Kidney capillary endothelial cell (primary cell): ENCODE measurements at places on chromosomes 2 and 18.

GRCh38 chr2:197086500-197086899 is 160.0 kb upstream of the PGAP1 start:
- no peak for DNase-seq

- DNase-seq: no peak
Measured at GRCh38 chr2:215527736-215528135, 91.9 kb upstream of the FN1 start.

GRCh38 chr2:205657579-205657978 is 24.7 kb upstream of the NRP2 start:
- DNase-seq: no peak

DNA sequence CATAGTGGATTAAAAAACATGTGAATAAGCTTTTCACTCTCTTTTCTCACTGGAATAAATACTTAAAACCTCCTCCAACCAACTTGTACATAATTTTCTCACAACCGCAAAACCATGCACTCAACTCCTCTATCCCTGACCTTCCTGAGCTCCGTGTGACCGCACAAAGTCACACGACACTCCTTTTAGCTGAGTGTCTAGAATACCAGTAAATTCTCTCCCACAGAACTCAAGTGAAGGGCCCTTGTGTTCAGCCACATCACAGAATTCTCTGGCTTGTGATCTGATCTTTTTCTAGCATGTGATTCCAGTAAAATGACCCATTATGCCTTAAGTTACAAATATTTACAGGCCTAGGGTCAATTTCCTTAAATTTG is 91.2 kb upstream of the ARL4C start:
- DNase-seq: no peak

- peak; percentile 74 for DNase-seq
Measured at GRCh38 chr18:13260197-13260934, 41.8 kb downstream of the LDLRAD4 start.

DNA sequence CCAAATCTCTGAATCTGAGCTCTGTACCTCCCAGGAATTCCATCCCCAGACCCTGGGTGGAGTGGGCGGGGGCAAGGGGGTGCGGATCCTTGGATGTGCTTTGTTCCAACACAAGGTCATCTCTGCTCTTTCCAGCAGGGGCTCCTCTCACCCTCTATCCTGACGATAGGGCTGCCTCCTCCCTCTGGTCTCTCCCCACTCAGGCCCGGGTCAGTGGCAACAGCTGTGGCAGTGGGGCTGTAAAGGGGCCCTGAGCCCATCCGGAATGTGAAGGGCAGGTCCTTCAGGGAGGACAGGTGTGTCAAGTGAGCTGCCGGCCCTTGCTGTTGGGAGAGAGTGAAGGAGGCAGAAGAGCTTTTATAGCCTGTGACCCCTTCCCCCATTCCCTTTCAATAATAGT is 167.8 kb downstream of the CELF4 start:
- no peak for DNase-seq

DNA sequence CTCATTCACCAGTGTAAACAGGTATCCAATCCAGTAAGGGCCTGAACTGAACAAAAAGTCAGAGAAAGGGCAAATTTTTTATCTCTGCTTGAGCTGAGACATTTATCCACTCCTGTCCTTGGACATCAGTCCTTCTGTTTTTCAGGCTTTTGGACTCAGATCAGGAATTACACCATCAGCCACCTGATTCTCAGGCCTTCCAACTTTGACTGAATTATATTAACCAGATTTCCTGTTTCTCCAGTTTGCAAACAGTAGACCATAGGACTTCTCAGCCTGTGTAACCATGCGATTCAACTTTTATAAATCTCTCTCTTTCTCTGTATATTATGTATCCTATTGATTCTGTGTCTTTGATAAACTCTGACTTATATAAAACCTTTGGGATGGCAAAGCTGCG is 289.3 kb upstream of the CDH2 start:
- no peak for DNase-seq

- DNase-seq: no peak
Measured at GRCh38 chr2:5661362-5661761, 30.8 kb upstream of the SOX11 start.

GRCh38 chr2:225479386-225479785 is 79.9 kb downstream of the NYAP2 start:
- no peak for DNase-seq

DNA sequence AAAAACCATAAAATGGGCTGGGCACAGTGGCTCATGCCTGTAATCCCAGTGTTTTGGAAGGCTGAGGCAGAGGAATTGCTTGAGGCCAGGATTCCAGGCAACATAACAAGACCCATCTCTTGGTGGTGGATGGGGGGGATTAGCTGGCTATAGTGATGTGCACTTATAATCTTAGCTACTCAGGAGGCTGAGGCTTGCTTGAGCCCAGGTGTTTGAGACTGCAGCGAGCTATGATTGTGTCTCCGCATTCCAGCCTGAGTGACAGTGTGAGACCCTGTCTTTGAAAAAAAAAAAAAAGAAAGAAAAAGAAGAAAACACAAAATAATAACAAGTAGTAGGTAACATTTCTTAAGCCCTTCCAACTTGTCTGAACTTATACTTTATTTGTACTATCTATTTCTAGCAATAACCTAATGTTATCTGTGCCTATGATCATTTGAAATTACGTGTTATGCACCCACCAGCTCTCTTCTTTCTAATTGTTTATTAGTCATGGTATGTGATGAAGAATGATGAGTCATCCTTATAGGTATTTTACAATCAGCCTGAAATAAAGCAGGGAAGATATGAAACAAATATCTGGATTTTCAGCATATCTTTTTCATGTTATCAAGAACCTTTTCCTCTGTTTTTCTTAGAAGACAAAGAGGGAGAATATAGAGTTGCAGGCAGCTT is 129.3 kb upstream of the UNC80 start:
- DNase-seq: peak; percentile 41

DNA sequence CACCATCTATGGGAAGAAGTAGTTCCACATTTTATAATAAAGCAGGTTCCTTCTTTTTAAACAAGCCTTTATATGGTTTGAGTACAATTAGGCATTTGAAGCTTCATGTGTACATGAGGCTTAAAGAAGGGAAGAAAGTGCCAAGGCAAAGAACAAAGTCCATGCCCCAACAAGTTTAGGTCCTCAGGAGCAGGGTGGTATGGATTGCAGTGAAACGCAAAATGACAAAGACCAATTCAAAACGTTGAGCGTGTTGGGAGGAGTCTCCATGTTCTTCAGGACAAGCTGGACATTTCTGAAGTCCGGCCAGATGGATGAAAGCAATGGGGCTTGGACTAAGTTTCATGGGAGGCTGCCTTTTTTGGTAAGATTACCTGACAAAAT is 78.8 kb upstream of the FZD5 start:
- DNase-seq: no peak

DNA sequence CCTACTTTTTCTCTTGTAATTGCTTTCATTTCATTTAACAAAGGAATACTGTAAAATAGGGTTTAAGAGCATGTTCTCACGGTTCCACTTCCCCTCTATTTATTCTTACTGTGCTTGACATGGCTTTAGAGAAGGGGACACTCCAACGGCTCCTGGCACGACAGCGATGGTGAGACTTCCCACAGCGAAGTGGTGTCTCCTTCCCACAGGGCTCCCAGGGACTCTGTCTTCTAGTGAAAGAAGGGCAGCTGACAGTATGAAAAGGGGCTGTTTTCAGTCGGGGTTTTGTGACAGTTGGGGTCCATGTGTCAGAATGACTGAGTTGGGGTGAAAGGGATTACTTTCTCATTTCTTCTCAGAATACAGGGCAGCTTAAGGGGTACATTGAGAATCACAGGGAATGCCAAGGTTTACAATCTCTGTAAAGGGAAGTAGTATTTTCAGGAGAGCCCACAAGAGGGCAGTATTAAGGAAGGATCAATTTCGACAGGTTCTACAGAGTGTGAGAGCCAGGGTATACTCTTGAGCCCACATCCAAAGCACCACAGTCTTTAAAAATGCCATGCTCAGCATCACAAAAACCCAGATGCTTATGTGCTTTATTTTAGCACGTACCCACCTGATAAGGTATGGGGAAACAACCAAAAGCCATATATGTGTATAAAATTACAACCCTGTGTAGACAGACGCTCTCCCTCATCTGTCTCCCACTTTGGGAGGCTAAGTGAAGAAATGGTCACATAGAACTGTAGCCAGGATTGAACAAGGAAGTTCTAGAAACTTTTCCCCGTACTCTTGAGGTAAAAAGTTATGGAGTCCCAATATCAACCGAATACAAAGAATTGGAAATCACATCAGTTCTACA is 31.3 kb upstream of the RAPGEF4 start:
- peak; percentile 42 for DNase-seq

DNA sequence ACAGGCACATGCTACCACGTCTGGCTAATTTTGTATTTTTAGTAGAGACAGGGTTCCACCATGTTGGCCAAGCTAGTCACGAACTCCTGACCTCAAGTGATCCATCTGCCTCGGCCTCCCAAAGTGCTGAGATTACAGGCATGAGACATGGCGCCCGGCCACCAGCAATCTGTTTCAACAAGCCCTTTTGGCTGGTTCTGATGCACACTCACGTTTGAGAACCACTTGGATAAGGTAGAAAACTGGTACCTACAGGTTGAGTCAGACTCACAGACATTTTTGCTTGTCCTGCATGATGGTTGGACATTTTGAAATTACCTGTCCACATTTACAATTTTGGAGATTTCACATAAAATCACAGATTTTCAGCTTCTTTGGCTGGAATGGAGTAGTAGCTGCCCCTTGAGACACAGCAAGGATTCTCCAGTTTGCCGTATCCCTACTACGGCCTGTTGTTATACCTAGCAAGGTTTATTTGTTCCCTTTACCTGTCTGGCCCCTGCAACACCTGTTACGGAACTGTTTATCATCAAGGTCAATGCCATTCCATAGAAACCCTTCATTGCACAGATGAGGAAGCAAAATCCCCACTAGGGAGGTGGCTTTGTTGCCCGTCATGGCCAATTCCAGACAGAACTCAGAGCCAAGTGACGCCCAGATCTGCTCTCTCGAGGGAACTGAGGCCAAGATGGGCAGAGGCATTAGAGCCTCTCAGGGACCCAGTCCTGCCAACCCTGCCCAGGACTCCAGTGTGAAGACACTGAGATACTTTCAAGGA is 31.4 kb upstream of the IGFBP2 start:
- DNase-seq: no peak

DNA sequence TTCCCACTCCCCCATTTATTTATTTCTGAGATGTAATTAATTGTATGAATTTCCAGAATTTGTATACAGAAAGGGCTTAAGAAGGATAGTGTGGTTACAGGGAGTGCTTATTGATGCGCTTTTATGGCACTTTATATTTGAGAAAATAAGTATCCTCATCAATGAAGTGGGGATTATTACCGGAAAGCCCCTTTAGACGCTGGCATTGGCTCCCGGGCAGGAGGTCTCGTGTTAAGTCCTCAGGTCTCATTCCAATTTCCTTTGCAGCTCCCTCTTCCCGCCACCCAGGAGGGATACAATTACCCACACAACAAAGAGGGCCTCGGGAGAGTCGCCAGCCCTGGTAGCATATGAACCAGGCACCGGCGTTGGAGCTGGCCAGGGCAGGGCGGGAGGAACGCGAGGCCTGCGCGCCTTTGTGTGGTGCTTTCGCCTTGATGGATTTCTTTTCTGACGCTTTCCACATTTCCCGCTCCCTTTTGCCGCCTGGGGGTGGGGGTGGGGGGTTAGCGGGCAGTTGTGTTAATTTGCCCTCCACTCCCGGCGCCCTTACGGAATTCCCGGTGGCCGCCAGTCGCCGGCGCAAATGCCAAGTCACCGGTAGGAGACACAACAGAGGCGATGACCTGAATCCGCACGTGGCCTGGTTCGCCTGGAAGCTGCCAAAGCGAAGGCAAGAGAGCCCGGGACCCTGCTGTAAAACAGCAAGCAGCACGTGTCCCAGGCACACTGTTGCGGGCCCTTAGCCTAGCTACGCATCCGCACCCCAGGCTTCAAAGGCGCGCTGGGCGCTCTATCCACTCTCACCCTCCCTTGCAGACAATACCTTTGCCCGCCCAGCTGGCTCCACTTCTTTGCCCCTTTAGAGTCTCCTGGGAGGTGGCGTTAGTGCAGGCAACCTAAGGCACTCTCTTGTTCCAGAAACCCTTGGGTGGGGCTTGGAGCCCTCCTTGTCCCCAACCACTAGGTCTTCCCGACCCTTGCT is 3.3 kb downstream of the GAD1 start:
- DNase-seq: no peak

- DNase-seq: no peak
Measured at GRCh38 chr2:12948961-12949353, 232.2 kb downstream of the TRIB2 start.

DNA sequence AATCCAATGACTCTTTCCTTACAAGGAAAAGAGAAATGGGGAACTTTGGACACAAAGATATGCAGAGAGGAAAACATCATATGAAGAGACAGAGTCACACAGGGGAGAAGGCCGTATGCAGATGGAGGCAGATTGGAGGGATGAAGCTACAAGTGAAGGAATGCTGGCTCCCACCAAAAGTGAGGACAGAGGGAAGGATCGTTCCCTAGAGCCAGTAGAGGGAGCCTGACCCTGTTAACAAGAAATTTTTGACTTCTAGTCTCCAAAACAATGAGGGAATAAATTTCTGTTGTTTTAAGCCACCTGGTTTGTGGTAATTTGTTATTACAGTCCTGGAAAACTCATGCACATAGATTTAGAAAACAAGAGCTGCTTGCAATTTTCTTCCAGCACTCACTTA is 169.3 kb downstream of the PMAIP1 start:
- no peak for DNase-seq

DNA sequence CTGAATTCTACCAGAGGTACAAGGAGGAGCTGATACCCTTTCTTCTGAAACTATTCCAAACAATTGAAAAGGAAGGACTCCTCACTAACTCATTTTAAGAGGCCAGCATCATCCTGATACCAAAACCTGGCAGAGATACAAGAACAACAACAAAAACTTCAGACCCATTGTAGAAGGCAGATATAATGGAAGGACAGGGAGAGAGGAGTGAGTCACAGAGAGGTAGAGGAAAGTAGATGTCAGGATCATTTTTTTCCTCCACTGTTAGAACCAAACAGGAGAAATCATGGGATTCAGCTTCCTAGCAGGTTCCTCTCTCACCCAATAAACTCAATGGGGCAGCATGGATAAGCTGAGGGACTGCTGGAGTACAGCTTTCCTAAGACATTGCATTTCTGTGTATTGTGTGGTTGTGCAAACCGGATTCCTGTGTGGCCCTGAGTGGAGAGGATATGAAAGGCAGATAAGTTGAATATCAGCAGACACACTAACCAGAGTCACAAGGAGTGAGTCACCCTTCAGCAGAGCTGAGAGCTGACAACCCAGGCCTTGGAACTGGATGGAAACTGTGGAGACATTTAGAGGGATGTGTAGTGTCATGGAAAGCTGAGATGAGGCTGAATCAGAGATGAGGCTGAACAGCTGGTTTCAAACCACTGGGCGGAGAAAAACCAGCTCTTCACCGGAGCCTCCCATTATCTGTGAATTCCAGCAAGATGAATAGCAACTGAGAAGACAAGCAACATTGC is 60.9 kb upstream of the MMADHC start:
- peak; percentile 81 for DNase-seq

GRCh38 chr2:73700661-73701447 is 36.3 kb downstream of the TPRKB start:
- DNase-seq: no peak

DNA sequence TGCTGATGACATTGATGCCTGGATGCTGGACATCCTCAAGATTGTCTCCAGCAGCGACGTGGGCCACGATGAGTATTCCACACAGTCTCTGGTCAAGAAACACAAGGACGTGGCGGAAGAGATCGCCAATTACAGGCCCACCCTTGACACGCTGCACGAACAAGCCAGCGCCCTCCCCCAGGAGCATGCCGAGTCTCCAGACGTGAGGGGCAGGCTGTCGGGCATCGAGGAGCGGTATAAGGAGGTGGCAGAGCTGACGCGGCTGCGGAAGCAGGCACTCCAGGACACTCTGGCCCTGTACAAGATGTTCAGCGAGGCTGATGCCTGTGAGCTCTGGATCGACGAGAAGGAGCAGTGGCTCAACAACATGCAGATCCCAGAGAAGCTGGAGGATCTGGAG is 94.1 kb upstream of the EML6 start:
- DNase-seq: no peak
